ENCODE measurements at places on chromosomes 3 and 15.

- DNase-seq = no peak
Measured at GRCh38 chr3:87997298-87997697, 61.5 kb downstream of the CGGBP1 start.

DNA sequence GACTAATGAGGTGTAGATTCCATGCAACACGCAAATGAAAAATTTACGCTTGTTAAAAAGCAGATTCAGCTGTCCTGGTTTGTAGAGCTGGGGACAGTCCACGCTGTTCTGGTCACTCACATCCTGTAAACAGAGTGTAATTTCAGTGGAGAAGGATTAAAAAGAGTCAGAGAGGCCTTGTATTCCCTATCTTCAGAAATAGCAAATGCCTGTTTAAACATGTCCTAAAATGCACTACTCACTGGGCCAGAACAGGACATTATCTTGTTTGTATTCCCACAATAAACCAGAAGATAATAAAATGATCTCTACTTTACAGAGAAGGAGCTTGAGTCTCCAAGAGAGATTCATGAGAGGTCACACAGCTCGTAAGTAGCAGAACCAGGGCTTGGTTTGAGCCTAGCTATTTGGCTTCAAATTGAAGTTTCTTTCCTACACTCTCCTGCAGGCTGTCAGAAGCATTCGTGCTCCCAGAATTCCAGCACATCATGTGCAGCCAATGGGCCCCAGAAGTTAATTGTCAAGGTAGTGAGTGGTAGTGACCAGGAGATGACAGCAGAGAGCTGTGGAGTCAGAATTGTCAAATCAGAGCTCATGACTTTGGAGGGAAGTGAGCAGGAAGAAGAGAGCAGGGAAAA, 242.5 kb downstream of the ATP8B4 start:
- DNase-seq = no peak

DNA sequence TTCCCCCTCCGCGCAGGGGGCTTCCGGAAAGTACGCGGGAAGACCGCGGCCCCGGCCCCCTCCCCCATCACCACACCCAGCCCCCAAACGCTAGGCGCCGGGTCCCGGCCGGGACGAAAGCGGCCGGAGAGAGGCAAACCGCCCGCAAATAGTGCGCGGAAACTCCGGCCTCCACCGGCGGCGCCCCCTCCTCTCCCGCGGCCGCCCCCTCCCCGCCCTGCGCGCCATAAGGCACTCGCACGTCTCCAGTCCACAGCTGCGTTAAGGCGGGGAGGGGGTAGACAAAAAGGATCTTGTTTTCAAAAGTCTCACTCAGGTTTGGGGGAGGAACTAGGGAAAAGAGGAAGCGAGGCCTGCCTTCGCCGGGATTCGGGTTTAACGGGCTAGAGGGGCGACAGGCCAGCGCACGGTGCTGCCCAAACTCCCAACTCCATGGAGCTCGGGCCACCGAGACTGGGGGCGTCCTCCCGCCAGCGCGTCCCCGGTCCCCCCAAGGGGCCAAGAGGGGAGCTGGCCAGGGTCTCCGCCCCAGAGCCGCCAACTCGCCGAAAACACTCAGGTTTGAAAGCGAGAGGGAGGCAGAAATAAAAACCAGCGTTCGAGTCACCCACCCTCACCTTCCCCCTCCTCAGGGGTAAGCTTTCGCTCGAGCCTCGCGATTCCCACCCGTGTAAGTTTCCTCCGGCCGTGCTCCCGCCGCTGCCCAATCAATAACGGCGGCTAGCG, 1.8 kb downstream of the ANP32A start:
- no peak for DNase-seq

GRCh38 chr15:66115568-66116206, 137.9 kb downstream of the MEGF11 start:
- no peak for DNase-seq

GRCh38 chr3:32797776-32798175, 20.0 kb upstream of the TRIM71 start:
- DNase-seq = no peak

GRCh38 chr15:92324101-92324963, 69.3 kb upstream of the ST8SIA2 start:
- peak; percentile 67 for DNase-seq

DNA sequence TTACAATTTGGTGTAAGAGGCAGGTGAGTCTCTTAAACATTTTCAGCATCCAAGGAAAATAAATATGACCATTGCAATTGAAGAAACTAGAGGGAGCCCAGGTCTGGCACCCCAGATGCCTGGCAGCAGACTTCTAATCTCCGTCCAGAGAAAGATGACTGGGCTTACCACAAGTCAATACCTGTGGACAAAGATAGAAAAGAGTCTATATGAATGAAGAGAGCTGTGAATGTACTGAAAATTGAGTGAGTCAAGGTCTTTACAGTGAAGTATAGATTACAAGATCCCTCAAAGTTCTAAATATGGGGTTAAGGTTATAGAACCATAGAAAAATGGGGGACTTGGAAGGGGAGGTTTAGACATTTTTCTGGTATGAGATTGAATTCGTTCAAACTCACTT, 827.4 kb upstream of the NR2F2 start:
- no peak for DNase-seq

DNA sequence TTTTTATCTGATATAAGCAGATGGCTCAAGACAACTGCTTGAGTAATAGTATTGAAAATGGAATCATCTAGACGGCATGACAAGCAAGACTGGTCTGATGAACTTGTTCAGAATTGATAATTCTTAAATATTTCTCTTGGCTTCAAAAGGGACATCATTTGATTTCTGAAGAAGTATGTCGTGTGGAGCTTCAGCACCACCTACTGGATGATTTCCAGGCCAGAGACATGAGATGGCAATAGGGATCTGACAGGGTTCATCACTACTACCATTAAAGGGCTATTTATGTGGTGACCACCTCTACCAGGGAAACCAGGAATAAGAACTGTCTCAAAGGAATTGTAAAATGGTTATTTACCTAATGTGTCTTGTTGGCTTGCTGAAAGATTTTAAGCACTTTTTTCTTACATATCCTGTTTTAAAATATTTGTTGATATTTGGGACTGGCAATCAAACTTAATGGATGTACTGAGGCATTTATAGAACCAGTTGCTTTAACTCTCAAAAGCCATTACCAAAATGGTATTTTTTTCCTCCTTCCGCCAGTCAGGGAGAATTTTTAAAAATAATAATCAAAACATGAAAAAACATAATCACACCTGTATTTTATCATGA, 99.5 kb upstream of the FAM98B start:
- no peak for DNase-seq

DNA sequence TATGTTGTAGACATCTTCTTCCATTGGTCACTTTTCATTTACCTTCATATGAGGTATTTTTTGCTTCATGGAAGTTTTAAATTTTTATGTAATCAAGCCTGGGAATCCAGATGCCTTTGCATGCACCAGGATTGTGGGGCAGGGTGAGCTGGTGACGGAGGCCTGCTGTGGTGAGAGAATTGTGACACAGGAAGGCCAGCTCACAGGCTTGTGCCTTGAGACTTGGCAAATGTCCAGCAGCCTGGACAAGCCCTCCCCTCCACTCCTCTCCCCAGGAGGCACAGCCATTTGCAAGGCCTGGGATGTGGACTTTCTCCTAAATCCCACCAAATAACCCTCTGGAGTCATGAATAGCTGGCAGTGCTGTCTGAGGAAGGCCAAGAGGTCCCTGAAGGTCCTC, 67.4 kb downstream of the RHCG start:
- no peak for DNase-seq

GRCh38 chr3:77319711-77320110, 279.8 kb downstream of the ROBO2 start:
- DNase-seq = no peak

DNA sequence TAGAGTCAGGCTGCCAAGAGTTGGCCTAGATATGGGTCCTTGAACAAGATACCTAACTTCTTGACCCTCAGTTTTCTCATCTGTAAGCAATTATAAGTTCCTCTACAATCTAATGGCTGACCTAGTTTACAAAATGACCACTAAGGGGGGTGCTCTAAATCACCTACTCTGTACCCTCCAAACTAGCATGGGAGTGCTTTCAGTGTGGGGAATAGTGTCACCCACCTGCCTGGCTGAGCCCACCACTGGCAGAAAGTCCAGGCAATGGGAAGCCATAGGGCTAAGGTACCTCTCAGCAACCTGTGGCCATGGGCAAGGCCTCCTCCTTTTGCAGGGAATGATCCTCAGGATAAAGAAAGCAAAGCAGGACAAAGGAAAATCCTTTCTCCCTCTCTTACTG, 58.9 kb downstream of the COL6A5 start:
- DNase-seq = no peak

- no peak for DNase-seq
Measured at GRCh38 chr3:127214975-127215374, 22.0 kb downstream of the PRR23E start.

DNA sequence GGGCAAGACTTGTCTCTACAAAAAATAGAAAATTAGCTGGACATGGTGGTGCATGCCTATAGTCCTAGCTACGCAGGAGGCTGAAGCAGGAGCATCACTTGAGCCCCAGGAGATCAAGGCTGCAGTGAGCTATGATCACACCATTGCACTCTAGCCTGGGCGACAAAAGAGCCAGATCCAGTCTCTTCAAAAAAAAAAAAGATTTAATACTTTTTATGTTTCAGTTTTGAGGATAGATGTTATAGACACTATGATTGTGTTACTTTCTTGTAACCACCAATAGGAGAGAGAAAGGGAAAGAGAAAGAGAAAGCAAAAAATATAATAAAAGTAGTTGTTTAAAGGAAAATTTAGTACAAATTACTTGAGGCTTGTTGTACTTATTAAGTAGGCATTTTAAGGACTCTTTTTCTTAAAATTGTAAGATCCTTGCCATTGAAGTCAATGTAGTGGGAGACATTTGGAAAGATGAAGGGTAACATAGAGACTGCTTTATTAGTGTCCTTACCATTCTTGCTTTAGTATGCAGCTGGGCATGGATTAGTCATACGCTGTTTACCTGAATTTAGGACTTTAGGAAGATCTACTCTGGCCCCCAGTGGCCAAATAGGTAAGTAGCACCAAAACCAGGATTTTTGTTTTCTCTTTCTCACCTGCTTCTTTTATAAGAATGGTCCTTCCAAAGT, 35.1 kb upstream of the ZDHHC23 start:
- DNase-seq = no peak

DNA sequence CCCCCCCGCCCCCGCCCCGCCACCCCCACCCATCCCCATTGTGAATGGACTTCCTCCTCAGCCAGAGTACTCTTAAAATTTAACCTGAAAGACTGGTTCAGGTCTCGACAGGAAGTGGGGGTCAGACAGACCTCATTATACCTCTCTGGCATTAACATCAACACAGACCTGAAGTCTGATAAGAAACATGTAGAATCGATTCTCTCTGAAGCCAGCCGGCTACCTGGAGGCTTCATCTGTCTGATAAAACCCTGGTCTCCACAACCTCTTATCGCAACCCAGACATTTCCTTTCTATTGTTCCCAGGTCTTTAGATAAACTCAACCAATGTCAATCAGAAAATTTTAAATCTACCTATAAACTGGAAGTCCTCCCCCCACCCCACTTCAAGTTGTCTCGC, 42.6 kb downstream of the SLCO2A1 start:
- no peak for DNase-seq

- no peak for DNase-seq
Measured at GRCh38 chr15:79316864-79317263, 6.0 kb downstream of the TMED3 start.

DNA sequence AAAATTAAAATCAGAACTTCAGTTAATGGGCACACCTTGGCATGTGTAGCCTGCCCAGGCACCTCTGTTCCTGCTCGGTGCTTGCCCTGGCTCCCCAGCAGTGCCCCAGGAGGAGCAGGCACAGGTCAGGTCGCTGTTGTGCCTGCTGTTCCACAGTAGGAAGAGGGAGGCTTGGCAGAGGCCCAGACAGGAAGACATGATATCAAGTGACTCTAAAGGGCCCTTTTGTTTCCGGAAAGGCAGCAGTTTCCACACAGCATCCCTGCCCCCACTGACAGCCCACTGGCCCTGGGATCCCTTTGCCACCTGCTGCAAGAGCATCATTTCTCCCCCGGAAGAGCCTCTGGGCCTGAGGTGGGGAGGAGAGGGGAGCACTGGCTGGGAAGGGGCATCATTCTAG, 40.5 kb upstream of the HES1 start:
- no peak for DNase-seq

GRCh38 chr3:196641333-196642054, 2.0 kb downstream of the NRROS start:
- DNase-seq = no peak

GRCh38 chr3:133477487-133477886, 77.6 kb downstream of the BFSP2 start:
- no peak for DNase-seq

GRCh38 chr3:31352331-31352730, 180.4 kb upstream of the STT3B start:
- no peak for DNase-seq

DNA sequence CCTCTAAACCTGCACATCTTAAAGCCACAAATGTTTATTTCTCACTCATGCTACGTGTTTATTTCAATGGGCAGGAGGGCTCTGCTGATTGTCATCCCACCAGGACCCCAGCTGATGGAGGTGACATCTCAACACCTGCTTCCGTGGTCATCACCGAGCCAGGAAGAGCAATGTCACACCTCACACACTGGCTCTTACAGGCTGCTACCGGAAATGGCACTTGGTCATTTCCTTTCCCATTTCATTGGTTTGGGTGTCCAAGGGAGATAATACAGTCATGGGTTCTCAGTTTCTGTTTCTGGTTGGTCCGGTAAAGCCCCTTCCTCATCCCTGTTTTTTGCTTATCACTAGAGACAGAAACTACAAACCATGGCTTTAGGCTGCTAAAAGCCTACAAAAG, 41.9 kb downstream of the ABHD2 start:
- no peak for DNase-seq

DNA sequence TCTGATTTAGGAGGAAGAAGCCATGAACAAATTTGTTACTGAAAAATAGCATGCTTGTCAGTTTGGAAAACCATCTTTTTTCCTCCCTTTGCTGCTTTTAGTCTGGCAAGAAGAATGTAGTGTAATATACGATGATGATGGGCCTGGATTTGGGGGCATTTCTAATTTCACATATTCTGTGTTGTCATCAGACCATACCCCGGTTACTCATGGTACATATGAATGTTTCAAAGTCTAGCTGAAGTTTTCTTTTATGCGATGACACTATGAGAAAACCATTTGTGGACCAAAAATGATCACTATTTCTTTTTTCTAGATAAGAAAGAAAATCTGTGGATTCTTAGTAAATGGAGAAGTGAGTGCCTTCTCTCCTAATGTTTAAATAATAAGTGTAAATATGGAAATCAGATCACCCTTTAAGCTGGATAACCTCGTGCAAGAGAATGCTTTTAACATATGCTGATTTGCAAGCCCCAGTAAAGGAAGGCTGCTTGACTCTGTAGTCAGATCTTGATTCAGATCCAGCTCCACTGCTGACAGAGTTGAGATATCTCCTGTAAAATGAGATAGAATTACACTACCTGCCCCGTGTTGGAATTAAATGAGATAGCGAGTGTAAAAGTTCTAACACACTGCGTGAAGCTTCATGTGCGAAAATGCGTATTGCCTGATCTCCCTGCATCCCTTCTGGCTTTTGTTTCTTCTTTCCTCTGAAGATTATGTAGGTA, 3.0 kb downstream of the MEF2A start:
- no peak for DNase-seq

DNA sequence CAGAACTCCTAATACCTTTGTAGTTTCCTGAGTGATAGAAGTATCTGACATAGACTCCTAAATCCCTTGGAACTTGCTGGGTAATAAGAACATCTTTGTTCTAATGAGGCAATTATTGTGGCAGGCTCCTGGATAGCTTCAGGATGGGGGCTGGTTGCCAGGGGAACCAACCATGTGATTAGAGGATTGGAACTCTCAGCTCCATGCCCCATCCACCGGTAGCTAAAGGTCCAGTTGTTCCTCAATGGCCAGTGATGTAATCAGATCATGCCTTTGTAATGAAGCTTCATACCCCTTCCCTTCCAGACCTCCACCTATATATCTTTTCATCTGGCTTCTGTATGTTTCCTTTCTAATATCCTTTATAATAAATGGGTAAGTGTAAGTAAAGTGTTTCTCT, 221.2 kb upstream of the ALCAM start:
- no peak for DNase-seq

Measured in forelimb muscle (tissue), 1 donor.